ENCODE measurements at places on chromosomes 16 and 17.

DNA sequence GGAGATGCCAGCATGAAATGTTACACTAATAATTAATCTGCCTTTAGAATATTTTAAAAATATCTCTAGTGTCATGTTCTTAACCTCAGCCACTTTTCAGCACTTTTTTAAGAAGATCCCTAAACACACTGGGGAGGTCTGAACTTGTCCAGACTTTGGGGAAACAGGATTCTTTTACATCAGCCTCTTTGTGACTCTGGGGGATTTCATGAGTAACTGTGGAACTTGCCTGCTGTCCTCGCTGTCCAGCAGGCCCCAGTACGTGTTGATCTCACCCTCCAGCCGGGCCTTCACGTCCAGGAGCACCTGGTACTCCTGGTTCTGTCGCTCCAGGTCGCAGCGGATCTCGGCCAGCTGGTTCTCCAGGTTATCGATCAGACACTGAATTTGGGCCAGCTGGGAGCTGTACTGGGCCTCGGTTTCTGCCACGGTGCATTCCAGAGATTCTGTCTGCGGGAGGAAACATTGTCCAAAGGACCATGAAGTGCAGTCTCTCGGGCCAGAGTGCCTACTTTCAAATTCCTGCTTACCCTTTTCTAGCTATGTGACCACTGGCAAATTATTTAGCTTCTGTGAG lies 5.5 kb downstream of the KRT40 start:
- DNase-seq, result no peak

GRCh38 chr16:88649924-88650748 lies 717 bp downstream of the CYBA start:
- no peak for DNase-seq

DNA sequence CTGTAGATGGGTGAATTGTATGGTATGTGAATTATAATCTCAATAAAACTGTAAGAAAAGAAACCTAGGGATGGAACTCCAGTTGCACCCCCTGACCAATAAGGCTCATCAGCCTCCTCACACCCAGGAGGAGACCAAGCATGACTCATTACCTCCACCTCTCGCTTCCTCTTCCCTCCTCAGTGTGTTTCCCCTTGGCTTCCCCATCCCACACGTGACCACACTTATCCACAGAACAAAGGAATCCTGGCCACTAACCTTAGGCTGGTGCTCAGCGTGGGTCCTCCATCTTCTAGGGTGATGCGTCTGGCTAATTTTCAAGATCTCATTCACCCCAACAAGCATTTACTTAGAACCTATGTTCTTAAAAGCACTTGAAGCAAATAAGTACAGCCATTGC lies 36.2 kb upstream of the MAP3K14 start:
- no peak for DNase-seq

DNA sequence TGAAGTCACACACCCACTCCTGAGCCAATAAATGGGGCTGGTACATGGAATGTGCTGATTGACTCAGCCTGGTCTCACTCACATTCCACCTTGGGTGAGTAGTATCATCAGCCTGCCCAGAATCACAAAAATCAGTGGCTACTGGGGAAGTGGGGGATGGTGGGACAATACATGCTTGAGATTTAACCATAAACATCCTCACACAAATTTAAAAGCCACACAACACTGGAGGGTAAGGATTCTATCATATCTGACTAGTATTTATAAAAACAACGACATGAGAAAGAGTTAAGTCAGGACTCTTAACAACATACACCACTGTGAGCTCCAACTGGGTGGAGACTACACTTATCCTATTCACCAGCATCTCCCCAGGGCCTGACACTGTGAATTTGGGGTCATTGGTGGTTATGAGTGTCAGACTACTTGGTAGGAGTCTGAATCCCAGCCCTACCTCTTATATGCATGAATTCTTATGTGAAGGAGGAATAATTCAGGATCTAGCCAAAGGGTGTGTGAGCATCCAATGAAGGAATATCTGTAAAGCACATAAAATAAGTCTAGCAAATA lies 26.0 kb upstream of the IRX6 start:
- DNase-seq, result no peak

GRCh38 chr17:38897671-38898290 lies 27.6 kb upstream of the LASP1NB start:
- no peak for DNase-seq

DNA sequence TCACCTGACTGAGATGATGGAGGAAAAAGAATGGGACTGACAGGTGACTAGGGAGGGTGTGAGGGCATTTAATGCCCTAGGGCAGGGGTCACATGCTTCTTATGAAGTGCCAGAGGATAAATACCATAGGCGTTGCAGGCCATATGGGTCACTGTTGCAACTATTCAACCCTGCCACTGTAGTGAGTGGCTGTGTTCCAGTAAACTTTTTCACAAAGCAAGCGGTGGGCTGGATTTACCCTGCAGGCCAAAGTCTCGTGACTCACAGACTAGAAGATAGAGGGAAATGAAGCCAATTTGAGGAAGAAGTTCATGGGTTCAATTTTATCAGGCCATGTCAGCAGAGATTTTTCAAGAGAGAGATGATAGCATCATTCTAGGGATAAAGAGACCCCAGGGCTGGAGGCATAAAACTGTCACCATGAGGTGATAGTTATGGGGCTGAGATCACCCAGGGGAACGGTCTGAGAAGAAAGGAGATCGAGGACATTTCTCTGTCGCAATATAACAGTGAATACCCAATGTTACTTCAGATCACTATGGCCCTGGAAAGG lies 8.6 kb downstream of the ARHGAP17 start:
- no peak for DNase-seq

DNA sequence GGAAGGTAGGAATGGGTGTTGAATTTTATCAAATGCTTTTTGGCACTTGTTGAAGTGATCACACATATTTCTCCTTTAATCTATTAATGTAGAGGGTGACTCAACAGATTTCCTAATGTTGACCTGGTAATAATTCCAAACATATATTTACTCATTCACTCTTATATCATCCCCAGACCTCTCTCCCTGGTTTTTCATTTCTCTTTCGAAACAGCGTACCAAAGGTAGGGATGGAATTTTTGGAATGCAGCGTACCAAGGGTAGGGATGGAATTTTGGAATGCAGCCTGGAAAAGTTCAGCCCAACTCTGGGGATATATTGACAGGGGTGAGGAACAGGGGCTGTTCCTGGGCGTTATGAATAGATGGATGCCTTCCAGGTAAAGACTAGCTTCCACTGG lies 7.3 kb downstream of the KIF18B start:
- no peak for DNase-seq

DNA sequence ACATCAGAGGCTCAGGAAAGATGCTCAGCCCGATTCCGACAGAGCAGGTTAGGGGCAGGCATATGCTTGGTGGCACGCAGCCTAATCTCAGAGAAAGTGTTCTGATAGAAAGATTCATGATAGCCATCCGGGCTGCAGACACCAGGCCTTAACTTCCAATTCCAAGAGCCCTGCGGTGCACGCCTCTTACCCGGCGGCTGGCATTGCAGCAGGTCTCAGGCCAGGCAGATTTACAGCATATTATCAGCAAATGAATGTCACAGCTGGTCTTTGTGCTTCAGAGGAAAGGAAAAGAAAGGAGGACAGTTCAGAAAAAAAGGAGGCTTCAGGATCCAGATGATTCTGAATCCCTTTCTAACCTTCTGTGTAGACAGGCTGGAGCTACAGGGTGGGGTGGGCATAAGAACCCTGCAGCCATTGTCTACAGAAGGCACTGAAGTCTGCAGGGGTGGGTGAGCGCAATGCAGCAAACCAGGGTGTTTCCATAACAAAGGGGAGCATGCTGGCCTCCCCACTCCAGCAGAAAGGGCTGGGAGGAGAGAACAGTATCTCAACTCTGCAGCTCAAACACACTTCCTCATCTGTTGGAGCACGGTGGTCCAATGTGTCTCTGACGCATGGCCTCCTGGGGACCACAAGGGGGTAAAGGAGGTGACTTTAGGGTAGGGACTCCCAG lies 277.4 kb upstream of the XYLT1 start:
- no peak for DNase-seq

GRCh38 chr16:56389554-56389953 lies 35.8 kb downstream of the AMFR start:
- DNase-seq, result no peak

GRCh38 chr16:19980632-19981265 lies 92.9 kb downstream of the GPR139 start:
- DNase-seq, result no peak

GRCh38 chr17:81720267-81721071 lies 8.4 kb downstream of the SLC25A10 start:
- DNase-seq, result no peak

GRCh38 chr16:30567991-30568638 lies 3.4 kb downstream of the ZNF688 start:
- DNase-seq, result no peak

GRCh38 chr17:31806921-31807320 lies 52.1 kb downstream of the COPRS start:
- no peak for DNase-seq

DNA sequence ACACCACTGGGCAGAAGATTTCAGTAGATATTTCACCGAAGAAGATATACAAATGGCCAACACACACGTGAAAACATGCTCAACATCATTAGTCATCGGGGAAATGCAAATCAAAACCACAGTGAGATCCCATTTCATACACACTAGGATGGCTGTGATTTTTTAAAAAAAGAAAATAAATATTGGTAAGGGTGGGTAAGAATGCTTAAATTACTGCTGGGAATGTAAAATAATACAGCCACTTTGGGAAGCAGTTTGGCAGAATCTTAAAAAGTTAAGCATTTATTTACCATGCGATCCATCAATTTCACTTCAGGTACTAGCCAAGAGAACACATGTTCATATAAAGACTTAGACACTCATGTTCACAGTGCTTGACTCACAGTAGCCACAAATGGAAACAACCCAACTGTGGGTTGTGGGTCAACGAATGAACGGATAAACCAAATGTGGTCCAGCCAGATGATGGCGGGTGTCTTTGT lies 6.5 kb upstream of the C16orf74 start:
- DNase-seq, result no peak

DNA sequence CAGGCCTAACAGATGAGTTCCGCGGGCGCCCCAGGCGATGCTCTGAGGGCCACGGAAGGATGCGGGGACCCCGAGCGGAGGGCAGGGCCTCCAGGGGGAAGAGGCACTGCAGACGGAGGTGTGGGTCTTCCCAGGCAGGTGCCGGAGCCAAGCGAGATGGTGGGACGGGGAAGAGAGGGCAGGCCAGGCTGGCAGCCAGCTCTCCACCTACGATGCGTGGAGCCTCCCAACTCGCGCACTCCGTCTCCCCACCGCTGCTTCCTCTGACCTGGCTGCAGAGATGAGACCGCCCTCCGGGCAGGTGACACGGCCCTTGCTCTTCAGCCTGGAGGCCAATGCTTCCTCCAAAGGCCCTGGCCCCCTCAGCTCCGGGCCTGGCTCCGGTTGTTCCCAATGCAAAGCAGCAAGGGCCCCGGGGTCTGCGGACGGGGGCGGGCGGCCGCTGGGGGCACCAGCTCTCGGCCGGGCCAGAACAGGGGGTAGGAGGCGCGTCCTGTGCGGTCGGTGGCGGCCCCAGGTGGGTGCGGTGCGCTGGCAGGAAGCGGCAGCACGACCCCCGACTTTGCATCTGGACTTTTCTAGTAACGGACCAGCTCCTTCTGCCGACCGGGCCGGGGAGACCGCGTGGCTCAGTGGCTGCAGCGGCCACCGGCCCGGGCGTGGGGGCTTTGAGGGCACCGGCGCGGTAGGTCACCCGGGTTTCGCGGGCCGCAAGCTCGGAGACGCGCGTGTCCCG lies 1.5 kb upstream of the SOX8 start:
- no peak for DNase-seq

DNA sequence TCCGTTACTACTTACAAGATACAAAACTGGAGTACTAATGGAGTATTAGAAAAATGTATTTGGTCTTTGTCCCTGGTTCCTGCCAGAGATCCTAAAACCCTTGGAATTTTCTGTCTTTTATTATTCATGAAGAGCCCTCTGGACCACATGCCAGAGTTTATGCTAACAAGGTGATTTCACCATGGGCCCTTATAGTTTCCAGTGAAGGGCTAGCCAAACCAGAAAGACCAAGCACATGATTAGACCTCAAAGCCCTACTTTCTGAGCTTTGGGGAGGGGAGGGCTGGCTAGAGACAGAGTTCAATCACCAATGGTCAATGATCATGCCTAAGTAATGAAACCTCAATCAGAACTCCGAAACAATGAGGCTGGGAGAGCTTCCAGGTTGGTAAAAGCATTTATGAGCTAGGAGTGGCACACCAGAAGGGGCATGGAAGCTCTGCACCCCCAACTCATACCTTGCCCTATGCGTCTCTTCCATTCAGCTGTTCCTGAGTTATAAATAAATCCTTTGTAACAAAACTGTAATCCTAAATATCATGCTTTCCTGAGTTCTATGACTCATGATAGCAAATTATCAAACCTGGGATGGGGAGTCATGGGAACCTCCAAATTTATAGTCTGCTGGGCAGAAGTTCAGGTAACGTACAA lies 10.4 kb downstream of the DCUN1D3 start:
- DNase-seq, result no peak

GRCh38 chr17:76065775-76066174 lies 6.5 kb downstream of the SRP68 start:
- DNase-seq, result no peak

GRCh38 chr16:24442631-24443030 lies 96.7 kb upstream of the RBBP6 start:
- DNase-seq, result no peak

GRCh38 chr16:17414421-17414820 lies 56.3 kb downstream of the XYLT1 start:
- DNase-seq, result no peak

DNA sequence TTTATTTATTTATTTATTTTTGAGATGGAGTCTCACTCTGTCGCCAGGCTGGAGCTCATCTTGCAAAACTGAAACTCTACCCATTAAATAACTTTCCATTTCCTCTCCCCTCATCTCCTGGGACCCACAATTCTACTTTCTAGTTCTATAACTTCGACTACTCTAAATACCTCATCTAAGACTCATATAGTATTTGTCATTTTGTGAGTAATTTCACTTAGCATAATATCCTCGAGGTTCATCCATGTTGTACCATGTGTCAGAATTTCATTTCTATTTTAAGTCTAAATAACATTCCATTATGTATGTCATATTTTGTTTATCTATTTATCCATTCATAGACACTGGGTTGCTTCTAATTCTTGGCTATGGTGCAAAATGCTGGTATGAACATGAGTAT lies 5.1 kb upstream of the NT5M start:
- no peak for DNase-seq

Data from G401 (cell line).